ENCODE measurements at places on chromosomes 12 and 14.

DNA sequence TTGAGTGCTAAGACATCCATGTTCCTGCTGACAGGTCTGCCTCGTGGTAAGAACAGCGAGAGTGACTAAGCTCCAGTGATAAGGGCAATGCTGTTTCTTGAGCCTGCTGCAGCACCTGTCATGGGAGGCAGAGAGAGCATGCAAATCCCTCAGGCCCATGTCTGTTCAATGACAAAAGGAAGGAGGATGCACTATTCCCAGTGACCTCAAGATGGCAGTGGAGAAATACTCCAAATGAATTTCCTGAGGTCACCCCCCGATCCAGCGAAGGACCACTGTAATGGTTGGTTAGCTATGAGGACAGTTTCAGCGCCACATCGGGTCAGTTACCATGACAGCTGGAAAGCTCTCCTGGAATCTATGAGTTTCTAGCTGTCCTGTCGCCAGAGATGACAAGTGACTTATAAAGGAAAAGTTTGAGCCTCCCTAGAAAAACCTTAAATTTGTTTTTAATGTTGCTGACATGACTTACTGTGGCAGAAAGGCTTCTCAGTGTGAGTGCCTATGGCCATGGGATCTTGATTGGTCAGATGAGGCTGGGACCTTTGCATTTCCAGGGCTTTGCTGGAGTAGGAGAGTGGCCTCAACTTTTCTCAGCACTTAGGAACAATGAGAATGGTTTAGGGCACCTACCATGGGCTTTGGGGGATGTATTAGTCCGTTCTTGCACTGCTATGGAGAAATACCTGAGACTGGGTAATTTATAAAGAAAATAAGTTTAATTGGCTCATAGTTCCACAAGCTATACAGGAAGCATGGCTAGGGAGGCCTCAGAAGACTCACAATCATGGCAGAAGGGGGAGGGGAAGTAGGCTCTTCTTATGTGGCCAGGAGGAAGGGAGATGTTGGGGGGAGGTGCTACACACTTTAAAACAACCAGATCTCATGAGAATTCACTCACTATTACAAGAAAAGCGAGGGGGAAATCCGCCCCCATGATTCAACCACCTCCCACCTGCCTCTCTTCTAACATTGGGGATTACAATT, 88.0 kb upstream of the TMEM260 start:
- peak; percentile 9 for DNase-seq

DNA sequence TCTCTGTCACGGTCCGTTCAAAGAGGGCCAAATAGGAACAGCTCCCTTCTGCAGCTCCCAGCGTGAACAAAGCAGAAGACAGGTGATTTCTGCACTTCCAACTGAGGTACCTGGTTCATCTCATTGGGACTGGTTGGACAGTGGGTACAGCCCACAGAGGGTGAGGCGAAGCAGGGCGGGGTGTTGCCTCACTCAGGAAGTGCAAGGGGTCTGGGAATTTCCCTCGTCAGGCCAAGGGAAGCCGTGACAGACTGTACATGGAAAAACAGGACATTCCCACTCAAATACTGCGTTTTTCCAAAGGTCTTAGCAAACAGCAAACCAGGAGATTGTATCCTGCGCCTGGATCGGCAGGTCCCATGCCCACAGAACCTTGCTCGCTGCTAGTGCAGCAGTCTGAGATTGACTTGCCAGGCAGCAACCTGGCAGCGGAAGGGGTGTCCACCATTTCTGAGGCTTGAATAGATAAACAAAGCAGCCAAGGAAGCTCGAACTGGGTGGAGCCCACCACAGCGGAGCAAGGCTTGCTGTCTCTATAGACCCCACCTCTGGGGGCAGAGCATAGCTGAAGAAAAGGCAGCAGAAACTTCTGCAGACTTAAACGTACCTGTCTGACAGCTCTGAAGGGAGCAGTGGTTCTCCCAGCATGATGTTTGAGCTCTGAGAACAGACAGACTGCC, 22.7 kb downstream of the SLC38A1 start:
- no peak for DNase-seq

- DNase-seq, result no peak
These were observed 1178.7 kb downstream of the AACS start for GRCh38 chr12:126243814-126244440.

GRCh38 chr12:89346741-89347324, 5.5 kb downstream of the DUSP6 start:
- DNase-seq, result peak; percentile 93

- no peak for DNase-seq
These were observed 37.9 kb downstream of the TDG start for GRCh38 chr12:104003596-104003995.

DNA sequence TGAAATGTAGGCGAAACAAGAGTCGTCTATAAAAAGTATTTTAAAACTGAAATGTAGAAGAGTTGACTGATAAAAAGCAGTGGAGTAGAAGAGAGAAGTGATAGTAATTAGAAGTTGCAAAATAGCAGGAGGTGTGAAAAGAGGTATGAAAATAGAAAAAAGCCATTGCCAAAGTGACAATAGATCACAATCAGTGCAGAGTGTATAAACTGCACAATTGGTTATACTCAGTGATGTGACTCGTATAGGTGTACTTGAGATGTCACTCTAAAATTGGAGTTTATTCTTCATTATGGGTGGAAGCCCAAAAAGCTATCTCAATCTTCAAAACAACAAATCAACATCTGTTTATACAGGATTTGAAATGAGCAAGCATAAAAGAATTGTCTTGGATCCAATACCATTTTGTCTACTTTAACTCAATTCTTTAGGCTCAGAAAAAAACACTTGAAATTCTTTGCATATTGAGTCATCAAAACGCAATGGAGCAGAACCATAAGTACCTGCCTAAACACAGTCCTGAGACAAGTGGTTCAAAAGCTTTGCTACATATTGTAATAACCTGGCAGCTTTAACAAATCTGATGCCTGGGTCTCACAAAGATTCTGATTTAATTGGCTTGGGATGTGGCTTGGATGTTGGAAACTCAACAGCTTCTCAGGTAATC, 8.8 kb downstream of the IKBIP start:
- no peak for DNase-seq

GRCh38 chr12:109858764-109859163, 21.6 kb downstream of the GLTP start:
- DNase-seq, result no peak
